ENCODE measurements at places on chromosomes 5 and 9.
A peak's percentile ranks its signal among the peaks of the same experiment; 100 is the strongest.

DNA sequence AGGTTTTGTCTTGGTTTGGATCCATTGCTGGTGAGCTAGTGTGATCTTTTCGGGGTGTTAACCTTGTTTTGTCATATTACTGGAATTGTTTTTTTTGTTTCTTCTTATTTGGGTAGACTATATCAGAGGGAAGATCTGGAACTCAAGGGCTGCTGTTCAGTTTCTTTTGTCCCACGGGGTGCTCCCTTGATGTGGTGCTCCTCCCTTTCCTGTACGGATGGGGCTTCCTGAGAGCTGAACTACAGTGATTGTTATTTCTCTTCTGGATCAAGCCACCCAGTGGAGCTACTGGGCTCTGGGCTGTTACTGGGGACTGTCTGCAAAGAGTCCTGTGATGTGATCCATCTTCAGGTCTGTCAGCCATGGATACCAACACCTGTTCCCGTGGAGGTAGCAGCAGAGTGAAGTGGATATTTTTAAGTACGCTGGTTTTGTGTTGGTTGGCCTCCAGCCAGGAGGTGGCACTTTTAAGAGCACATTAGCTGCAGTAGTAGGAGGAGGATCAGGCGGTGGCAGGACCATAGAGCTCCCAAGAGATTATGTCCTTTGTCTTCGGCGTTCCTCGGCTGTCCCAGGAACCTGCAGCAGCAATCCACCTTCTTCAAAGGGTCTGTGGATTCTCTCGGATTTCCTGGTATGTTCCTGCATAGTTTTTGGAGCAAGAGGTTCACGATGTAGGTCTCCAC lies 27.2 kb downstream of the SCAMP1 start:
- no peak for DNase-seq

DNA sequence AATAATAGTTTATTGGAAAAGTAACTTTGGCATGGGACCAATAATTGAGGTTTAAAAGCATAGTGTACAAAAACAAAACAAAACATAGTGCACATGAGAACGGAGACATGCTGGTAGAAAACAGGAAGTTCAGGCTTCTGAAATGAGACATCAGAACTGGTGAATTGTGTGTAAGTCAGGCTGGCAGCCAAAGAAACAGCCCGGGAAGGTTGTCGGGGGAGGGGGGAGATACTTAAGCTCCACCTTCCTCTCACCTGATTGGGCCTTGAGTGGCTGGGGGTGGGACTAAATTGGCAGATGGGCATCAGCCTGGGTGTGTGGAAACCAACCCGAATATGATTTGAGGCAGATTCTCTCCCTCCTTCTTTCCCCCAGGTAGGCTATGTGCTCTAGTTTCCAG lies 256.3 kb downstream of the SMARCA2 start:
- peak; percentile 27 for DNase-seq

- no peak for DNase-seq
These were observed 1.5 kb upstream of the CFAP77 start for GRCh38 chr9:132408521-132408920.

GRCh38 chr5:54603372-54603771 lies 85.8 kb downstream of the SNX18 start:
- DNase-seq = peak; percentile 51

DNA sequence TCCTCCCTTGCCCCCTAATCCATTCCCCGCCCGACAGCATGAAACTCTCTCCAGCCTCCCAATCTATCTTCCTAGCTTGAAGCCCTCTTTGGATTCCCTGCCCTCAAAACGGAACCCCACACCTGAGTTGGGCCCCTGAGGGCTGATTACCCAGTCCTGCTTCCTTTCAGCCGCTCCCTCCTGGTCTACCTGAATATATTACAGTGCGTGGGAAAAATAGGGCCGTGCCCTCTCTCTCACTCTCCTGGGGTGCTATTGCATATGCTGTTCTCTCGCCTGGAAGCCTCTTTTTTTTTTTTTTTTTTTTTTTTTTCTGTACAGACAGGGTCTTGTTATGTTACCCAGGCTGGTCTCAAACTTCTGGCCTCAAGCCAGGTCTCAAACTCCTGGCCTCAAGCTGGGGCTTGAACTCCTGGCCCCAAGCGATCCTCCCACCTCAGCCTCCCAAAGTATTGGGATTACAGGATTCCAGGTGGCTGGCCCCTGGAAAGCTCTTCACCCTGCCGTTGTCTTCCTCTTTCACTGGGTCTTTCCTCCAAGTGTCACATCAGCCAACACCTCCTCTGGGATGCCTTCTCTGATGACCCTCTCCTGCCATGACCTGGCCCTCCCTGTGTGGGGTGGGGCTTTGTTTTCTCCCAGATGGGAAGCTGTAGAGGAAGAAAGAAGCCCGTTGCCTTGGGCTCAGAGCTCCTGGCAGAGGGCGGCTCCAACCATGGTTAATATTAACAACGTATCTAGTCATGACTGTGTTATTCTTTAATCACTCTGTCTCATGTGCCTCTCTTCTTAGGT lies 8.2 kb downstream of the DNM1 start:
- DNase-seq = no peak

- DNase-seq = no peak
These were observed 433.9 kb downstream of the DNAH5 start for GRCh38 chr5:13510616-13511015.

GRCh38 chr9:12094046-12094445 lies 599.1 kb upstream of the TYRP1 start:
- DNase-seq = no peak

DNA sequence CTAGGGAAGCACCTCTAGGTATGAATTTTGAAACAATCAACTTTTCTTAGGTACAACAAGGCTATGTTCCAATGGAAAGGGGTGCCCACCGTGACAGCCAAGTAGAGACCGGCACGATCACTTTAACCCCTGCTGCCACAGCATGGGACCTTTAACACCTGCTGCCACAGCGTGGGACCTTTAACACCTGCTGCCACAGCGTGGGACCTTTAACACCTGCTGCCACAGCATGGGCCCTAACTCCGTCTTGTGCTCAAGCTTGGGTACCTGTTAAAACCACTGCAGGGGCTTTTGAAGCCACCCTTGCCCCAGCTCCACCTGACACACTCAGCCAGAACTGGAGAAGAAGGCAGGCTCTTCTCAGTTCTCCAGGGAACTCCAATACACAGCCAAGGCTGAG lies 18.2 kb upstream of the MXD3 start:
- DNase-seq = no peak

- DNase-seq = no peak
These were observed 11.0 kb upstream of the RNU6ATAC start for GRCh38 chr9:134175291-134175807.

GRCh38 chr9:124812441-124812876 lies 35.5 kb downstream of the OLFML2A start:
- DNase-seq = peak; percentile 98

- DNase-seq = no peak
These were observed 5.5 kb downstream of the CSF2 start for GRCh38 chr5:132079081-132079480.

GRCh38 chr5:16384222-16384621 lies 81.4 kb downstream of the ZNF622 start:
- no peak for DNase-seq

DNA sequence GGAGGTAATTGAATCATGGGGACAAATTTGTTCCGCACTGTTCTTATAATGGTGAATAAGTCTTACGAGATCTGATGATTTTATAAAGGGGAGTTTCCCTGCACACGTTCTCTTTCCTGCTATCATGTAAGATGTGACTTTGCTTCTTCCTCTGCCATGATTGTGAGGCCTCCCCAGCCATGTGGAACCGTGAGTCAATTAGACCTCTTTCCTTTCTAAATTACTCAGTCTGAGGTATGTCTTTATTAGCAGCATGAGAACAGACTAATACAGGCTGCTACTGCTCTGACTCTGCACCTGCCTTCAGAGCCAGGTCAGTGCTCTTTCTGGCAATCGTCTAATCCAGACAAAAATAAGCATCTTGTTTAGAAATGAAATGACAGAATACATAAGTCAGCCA lies 479.2 kb upstream of the TUSC1 start:
- no peak for DNase-seq

- DNase-seq = no peak
These were observed 8.2 kb downstream of the PBX3 start for GRCh38 chr9:125755340-125755739.

DNA sequence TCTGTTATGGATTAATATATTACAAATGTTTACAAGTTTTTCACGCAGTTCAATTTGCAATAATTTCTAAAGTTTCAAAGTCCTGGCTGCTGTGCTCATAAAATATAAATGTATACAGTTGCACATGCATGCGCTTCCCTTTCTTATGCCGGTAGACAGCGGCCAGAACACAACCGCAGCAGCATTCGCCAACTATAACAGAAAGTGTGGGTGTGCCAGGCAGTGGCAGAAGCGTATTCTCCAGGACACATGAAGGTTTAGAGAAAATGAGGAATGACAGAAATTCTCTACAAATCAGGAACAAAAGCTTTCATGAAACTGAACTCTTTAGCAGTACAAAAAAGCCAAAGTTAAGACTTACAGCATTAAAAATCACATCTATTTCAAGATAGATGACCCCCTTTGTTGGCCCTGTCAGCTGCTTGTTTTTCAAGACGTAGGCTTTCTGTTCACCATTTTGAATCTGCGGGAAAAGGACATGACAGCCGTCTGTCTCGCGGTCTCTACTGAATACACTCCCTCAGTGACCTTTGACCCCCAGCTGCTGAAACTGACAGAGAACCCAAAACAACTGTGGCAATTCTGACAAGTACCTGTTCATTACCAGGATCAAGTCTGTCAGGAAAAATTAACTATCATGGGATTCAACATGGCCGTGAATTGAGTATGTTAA lies 252.2 kb downstream of the SLF1 start:
- no peak for DNase-seq

DNA sequence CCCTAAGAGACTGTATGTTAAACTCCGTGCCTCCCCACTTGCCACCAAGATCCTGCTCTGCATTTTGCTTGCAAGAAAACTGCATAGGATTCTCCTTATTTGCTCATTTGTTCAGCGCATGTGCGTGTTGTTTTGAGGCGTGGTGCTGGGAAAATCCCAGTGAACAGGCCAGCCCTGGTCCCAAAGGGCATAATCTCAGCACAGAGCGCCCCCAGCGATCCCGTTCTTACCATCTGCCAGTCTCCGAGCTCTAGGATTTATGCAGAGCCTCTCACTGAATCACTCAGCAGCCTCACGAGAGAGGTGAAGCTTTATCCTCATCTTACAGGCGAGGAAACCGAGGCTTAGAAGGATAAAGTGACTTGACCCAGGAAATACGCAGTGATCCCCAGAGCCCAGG lies 11.5 kb downstream of the PRRX2 start:
- peak; percentile 53 for DNase-seq

DNA sequence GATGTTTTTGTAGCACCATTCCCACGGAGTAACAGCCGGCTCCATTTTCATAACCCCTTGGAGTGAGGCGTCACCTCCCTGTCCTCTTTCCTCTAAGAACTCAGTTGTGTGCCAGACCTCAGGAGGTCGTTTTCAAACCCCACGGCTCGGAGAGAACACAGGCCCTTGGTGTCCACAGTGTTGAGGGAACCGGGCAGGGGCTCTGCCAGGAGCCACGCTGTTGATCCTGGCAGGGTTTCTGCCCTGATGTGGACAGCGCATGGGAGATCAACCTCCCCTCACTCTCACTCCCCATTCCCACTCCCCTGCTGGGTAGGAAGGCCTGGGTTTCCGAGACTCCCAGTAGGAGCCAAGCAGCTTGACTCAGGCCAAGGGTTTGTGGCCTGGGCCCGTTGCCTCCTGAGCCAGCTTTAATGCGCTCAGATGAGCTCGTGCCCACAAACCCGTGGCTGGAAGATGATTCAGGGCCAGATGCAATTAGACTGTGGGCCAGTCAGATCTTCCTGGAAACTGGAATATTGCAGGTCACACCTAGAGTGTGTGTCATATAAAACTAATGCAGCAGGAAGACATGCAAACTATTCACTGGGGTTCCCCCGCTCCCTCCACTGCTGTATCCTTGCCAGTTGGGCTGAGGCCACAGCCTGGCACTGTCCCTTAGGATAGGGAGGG lies 133.4 kb downstream of the SLC12A2 start:
- DNase-seq = peak; percentile 88

DNA sequence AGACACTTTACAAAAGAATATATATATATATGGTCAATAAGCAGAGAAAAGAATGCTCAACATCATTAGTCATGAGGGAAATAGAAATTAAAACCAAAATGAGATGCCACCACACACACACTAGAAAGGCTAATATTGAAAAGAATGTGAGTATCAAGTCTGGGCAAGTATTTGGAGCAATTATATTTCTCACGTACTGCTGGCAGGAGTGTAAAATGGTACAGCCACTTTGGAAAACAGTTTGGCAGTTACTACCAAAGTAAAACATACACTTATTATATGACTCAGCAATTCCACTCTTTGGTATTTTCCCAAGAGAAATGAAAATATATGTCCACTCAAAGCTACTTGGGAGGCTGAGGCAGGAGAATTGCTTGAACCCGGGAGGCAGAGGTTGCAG lies 29.8 kb downstream of the NEUROG1 start:
- no peak for DNase-seq

DNA sequence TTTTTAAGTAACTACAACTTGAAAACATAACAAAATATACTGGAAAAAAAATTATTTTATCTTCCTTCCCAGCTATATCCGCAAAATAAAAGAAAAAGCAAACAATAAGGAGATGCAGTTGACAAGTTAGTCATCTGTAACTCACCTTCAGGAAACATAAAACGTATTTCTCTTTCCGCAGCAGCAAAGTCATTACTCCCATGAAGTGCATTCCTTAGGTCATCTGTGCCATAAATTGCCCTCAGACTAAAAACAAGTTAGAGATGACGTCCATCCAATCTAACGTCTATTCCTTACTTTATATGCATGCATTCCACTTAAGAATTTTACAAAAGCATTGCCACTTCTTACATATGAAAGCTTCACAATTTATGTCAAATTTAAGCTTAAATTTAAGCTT lies 10.9 kb downstream of the NME5 start:
- no peak for DNase-seq

GRCh38 chr5:76542887-76543690 lies 80.1 kb downstream of the F2RL2 start:
- no peak for DNase-seq

DNA sequence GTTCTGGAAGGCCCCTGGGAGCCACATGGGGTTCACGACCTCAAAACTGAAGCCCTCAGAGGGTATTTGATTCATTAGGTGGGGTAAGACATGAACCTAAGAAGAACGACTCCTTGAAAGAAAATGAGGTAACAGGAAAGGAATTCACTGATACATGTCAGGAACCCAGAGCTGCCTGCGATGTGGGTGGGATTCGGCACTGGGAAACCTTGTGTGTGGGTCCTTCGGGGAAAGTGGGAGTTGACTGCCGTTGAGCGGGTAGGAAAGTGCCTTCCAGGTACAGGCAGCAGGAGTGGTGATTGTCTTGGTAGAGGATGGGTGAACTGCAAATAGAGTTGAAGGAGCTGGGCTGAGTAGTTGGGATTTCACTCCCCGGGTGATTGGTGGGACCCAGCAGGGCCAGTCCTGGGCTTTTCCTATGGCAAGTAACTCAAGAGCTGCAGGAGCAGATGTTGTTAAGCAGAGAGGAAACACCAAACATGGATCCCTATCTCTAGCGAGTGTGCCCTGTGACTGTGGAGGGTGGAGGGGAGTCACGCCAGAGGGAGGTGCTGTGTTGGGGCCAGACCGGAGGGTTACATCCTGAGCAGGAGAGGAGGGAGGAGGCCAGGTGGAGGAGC lies 30.8 kb downstream of the ANKRD33B start:
- DNase-seq = peak; percentile 72

- DNase-seq = no peak
These were observed 150.1 kb upstream of the ADAMTS16 start for GRCh38 chr5:4990017-4990416.

- DNase-seq = no peak
These were observed 1.9 kb upstream of the QRFP start for GRCh38 chr9:130898552-130898852.
